Memory B cell (primary cell): ENCODE measurements at places on chromosomes 13 and 19.

GRCh38 chr19:46606681-46607447, 5.7 kb downstream of the CALM3 start:
- no peak for DNase-seq
- no peak overlapping the region for H3K4me3 ChIP-seq
- H3K27ac ChIP-seq = no peak overlapping the region
- H3K27me3 ChIP-seq = no peaks in the 10 kb centered on the region

GRCh38 chr13:62635161-62635560, 1219.5 kb upstream of the PCDH20 start:
- DNase-seq = no peak
- H3K4me3 ChIP-seq = no peak overlapping the region
- H3K27ac ChIP-seq = no peak overlapping the region
- H3K36me3 ChIP-seq = no peaks in the 10 kb centered on the region
- H3K4me1 ChIP-seq = no peaks in the 10 kb centered on the region

GRCh38 chr13:110874508-110874960, 40.3 kb downstream of the ANKRD10 start:
- peaks cover 11% of the 10 kb centered on the region for H3K27me3 ChIP-seq
- H3K36me3 ChIP-seq = peaks cover 2% of the 10 kb centered on the region
- H3K4me3 ChIP-seq = peak overlapping the region; percentile 69
- no peak overlapping the region for H3K27ac ChIP-seq
- H3K4me1 ChIP-seq = peaks cover 6% of the 10 kb centered on the region

- H3K4me3 ChIP-seq = no peak overlapping the region
- no peak overlapping the region for H3K27ac ChIP-seq
- no peaks in the 10 kb centered on the region for H3K36me3 ChIP-seq
- H3K4me1 ChIP-seq = no peaks in the 10 kb centered on the region
- no peak for DNase-seq
Measured at GRCh38 chr19:8120636-8121480, 28.5 kb downstream of the FBN3 start.

DNA sequence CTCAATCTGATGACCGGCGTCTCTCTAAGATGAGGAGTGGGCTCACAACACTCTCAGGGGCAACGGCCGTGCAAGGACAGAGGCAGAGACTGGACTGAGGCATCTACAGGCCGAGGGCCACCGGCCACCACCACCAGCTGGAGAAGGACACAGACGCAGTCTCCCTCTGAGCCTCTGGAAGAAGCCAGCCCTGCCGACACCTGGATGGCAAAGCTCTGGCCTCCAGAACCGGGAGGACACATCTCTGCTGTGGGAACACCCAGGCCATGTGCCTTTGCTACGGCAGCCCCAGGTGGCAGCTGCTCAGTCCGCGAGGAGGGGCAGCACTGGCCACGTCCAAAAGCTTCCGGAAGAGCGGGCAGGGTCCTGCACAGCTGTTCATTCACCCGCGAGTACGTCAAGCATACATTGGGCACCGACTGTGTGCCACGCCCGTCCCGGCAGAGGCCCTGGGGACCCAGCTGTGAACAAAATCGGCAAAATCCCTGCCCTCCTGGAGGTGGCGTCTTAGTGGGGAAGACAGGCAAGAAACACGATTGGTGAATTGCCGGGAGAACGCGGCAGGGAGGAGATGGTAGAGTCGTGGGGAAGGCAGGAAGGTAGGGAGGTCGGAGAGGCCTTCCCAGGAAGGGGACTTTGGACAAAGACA, 17.1 kb downstream of the C2CD4C start:
- H3K27ac ChIP-seq = no peak overlapping the region
- DNase-seq = no peak
- peaks cover 3% of the 10 kb centered on the region for H3K27me3 ChIP-seq
- no peak overlapping the region for H3K4me3 ChIP-seq
- H3K4me1 ChIP-seq = peaks cover 16% of the 10 kb centered on the region

DNA sequence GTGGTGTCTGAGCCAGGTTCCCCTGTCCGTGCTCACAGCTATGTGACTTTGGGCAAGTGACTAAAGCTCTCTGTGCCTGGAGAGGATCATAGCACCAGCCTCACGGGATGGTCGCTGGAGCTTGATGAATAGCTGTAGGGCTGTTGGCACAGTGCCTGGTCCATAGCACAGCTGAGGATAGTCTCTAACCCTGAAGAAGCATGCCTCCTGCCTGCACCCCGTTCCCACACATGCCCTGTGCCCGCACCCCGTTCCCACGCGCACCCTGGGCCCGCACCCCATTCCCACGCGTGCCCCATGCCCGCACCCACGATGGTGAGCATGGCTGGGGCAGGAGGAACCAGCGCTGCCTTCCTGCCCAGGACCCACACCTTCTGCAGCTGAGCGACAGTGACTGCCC, 63.7 kb upstream of the F7 start:
- H3K36me3 ChIP-seq = no peaks in the 10 kb centered on the region
- H3K4me3 ChIP-seq = no peak overlapping the region
- no peak for DNase-seq
- H3K27me3 ChIP-seq = no peaks in the 10 kb centered on the region

DNA sequence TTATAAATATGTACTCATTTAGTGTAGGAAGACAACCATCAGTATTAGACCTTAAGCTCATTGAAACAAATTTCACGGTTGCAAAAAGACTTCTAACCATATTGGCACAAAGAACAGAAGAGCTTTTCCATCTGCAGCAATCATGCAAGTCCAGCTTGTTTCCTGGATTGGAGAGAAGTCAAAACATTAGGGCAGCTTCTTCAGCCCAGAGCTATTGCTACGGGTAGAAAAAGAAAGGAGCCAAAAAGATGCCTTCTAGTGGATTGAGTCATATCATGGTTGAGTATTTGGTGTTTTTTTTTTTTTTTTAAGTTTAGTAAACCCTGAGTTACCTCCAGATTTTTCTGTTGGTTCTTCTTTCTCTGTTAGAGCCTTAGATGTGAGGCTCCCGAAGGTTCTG, 99.8 kb downstream of the WDFY2 start:
- H3K27me3 ChIP-seq = no peaks in the 10 kb centered on the region
- no peak overlapping the region for H3K27ac ChIP-seq
- peaks cover 23% of the 10 kb centered on the region for H3K4me1 ChIP-seq

GRCh38 chr13:87057807-87058520, 613.2 kb upstream of the SLITRK5 start:
- H3K4me1 ChIP-seq = no peaks in the 10 kb centered on the region
- no peak for DNase-seq
- no peaks in the 10 kb centered on the region for H3K27me3 ChIP-seq
- H3K4me3 ChIP-seq = no peak overlapping the region

GRCh38 chr13:75761369-75761768, 125.2 kb downstream of the LMO7 start:
- H3K4me3 ChIP-seq = peak overlapping the region; percentile 57
- no peaks in the 10 kb centered on the region for H3K27me3 ChIP-seq
- peak overlapping the region; percentile 80 for H3K27ac ChIP-seq
- peaks cover 17% of the 10 kb centered on the region for H3K4me1 ChIP-seq
- DNase-seq = no peak
- H3K36me3 ChIP-seq = peaks cover 8% of the 10 kb centered on the region

DNA sequence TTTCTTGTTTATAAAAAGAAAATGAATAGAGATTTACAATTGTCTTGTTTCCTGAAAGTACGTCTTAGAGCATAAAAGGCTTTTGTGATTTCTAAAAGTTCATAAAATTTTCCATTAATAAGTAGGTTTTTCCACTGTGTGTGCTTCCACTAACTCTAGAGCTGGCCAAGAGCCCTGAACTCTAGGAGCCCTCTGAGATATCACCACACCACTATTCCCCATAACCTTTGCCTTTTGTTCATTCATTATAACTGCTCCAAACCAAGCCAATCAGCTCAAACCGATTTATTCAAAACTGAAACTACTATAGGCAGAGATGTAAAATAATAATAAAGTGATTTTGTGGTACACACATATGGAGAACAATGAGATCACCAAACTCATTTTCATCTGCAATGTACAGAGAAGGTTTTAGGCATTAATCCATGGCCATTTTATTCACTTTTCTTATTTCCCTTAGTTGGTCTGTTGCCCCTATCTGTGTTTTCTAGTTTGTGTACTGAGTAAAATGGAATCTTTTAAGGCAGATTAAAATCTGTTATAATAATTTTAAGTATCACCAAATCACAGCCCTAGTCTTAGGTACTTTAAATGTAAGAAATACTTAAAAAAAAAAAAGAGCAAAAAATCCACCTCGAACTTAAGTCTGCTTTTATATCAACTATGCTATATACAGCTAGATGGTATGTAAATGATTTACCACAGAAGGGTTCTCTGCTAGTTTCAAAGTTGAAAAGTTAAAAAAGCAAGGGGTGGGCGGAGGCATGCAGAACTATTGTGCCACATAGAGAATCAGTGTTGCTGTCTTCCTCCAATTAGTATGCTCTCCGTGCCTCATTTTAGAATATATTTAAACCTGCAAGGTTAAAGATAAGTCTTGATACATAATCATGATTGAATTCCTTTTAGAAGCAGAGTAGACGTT, 311.3 kb downstream of the KLF12 start:
- peaks cover 34% of the 10 kb centered on the region for H3K4me1 ChIP-seq
- H3K36me3 ChIP-seq = peaks cover 24% of the 10 kb centered on the region
- no peak for DNase-seq
- no peak overlapping the region for H3K4me3 ChIP-seq

GRCh38 chr19:5086725-5087439, 118.0 kb downstream of the KDM4B start:
- no peak overlapping the region for H3K27ac ChIP-seq
- H3K27me3 ChIP-seq = no peaks in the 10 kb centered on the region
- H3K4me3 ChIP-seq = no peak overlapping the region
- no peak for DNase-seq
- peaks cover 7% of the 10 kb centered on the region for H3K36me3 ChIP-seq

GRCh38 chr19:3547301-3547731, 8.3 kb downstream of the TEKTIP1 start:
- no peak overlapping the region for H3K27ac ChIP-seq
- peaks cover 9% of the 10 kb centered on the region for H3K36me3 ChIP-seq
- no peaks in the 10 kb centered on the region for H3K27me3 ChIP-seq
- no peak for DNase-seq

DNA sequence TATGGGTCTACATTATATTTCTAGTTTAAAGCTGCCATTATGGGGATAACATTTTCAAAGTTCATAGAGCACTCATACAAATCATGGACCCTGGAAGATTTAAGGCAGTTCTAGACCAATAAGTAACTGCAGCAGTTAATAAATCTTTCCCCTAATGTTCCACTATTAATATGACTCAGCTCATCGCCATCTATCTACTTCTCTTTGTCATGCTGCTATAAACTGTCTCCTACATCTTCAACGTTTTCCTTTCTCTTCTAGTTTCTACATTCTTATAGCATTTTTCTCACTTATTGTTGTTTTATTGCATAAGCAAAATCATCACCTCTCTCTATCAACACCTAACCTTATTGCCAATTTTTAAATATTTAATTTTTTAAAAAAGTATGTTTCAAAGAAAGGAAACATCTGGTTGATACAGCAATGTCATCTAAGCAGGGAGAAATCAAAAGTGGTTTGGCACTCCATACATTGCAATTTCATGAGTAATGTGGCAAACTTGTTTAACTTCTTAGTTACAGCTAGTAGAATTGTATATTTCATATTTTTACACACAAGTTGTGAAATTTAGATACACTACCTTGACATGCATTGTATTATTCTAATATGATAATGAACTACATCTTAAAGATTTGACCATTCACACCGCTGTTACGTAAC, 1500.4 kb upstream of the MIR17HG start:
- H3K36me3 ChIP-seq = no peaks in the 10 kb centered on the region
- no peaks in the 10 kb centered on the region for H3K4me1 ChIP-seq
- H3K27me3 ChIP-seq = no peaks in the 10 kb centered on the region
- H3K4me3 ChIP-seq = no peak overlapping the region
- no peak overlapping the region for H3K27ac ChIP-seq

GRCh38 chr13:30172593-30173302, 134.6 kb downstream of the KATNAL1 start:
- DNase-seq = no peak
- no peaks in the 10 kb centered on the region for H3K27me3 ChIP-seq
- H3K27ac ChIP-seq = no peak overlapping the region
- no peaks in the 10 kb centered on the region for H3K36me3 ChIP-seq

DNA sequence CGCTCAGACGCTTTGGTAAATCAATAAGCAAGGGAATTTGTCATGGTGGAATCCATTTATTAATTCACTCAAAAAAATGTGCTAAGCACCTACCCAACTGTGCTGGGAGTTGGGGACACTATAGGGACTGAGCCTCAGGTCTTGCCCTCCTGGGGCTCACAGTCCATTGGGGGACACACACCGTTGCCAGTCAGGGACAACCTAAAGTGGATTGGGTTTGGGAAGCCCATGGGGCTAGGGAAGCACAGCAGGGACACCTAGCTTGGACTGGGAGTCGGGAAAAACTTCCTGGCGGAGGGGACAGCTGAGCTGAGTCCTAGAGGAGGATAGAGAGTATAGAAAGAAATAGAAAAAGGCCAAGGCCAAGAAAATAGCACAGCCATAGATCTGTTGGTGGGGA, 8.5 kb downstream of the FOSB start:
- H3K4me1 ChIP-seq = peaks cover 30% of the 10 kb centered on the region
- H3K27me3 ChIP-seq = peaks cover 3% of the 10 kb centered on the region
- peaks cover 7% of the 10 kb centered on the region for H3K36me3 ChIP-seq
- DNase-seq = no peak
- peak overlapping the region; percentile 96 for H3K27ac ChIP-seq

- DNase-seq = no peak
- H3K4me1 ChIP-seq = no peaks in the 10 kb centered on the region
- H3K36me3 ChIP-seq = no peaks in the 10 kb centered on the region
- H3K27ac ChIP-seq = no peak overlapping the region
- no peak overlapping the region for H3K4me3 ChIP-seq
- peaks cover 22% of the 10 kb centered on the region for H3K27me3 ChIP-seq
Measured at GRCh38 chr19:14840206-14840605, 5.2 kb upstream of the OR7A5 start.

DNA sequence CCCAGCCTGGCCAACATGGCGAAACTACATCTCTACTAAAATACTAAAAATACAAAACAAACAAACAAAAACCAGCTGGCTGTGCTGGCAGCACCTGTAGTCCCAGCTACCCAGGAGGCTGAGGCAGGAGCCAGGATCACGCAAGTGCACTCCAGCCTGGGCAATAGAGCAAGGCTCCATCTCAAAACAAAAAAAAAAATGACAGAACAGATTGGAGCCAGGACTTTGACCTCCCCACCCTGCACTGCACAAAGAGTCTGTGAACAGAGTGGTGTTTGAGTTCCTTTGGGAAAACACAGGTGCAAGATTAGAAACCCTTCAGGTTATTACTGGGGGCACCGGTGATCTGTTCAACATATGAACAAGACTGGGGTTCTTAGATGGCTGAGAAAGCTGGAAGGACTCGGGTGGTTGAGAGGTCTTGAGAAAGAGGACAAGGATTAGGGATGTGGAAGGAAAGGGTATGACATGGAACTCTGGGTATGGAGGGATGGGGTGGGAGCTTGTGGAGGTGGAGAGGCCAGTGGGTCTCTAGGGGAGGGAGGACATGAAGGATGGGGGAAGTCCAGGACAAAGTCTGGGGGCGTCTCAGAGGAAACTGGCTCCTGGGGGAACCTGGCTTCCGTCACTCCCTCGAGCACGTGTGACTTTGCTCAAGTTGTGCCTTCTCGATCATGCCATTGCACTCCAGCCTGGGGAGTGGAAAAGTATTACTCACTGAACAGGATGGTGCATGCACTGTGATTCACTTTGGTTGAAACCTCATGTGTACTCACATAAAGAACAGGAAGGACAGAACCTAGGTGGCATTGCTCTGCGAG, 25.9 kb downstream of the RCN3 start:
- H3K36me3 ChIP-seq = peaks cover 22% of the 10 kb centered on the region
- no peaks in the 10 kb centered on the region for H3K27me3 ChIP-seq
- H3K4me1 ChIP-seq = peaks cover 10% of the 10 kb centered on the region
- no peak overlapping the region for H3K27ac ChIP-seq
- H3K4me3 ChIP-seq = no peak overlapping the region
- DNase-seq = no peak

GRCh38 chr13:110471156-110471832, 90.2 kb downstream of the RAB20 start:
- H3K36me3 ChIP-seq = no peaks in the 10 kb centered on the region
- peak overlapping the region; percentile 90 for H3K27ac ChIP-seq
- peaks cover 25% of the 10 kb centered on the region for H3K4me1 ChIP-seq
- peak overlapping the region; percentile 76 for H3K4me3 ChIP-seq
- DNase-seq = peak; percentile 38
